Activated CD4-positive, alpha-beta T cell treated with anti-CD3 and anti-CD28 coated beads, Interleukin-2, amount 10 ng/mL, durations not matched to agents 24 days and 14 days (primary cell): ENCODE measurements at places on chromosomes 4 and X. TPM values are rescaled to one million over a fixed set of nuclear protein-coding genes. Genes with fewer than 3 reads are reported as not detected.

NXF3 gene
- total RNA-seq = not detected in 2 replicates

ARMCX1 gene
- 0.14 and 0.17 TPM in 2 replicates for total RNA-seq

FMR1NB gene
- not detected in 2 replicates for total RNA-seq

KLB gene
- total RNA-seq = not detected in 2 replicates

SPANXC gene
- not detected in 2 replicates for total RNA-seq

TEX13C gene
- not detected in 2 replicates for total RNA-seq

ERAS gene
- not detected in 2 replicates for total RNA-seq

HDAC8 gene
- total RNA-seq = 29.2 and 29.9 TPM in 2 replicates

LGI2 gene
- not detected in 2 replicates for total RNA-seq

TLR8 gene
- total RNA-seq = not detected in 2 replicates

SCML2 gene
- 2.9 and 3.3 TPM in 2 replicates for total RNA-seq

FGF13 gene
- total RNA-seq = not detected in 2 replicates

NALF2 gene
- total RNA-seq = 0.51 and 0.88 TPM in 2 replicates

CCDC158 gene
- not detected in 2 replicates for total RNA-seq

MAGEB2 gene
- total RNA-seq = not detected in 2 replicates

ASB9 gene
- 0.24 and 0.33 TPM in 2 replicates for total RNA-seq

MAGEH1 gene
- total RNA-seq = 14.4 and 16.6 TPM in 2 replicates

HTRA3 gene
- total RNA-seq = 0.12 TPM in 1 of 2 replicates, not detected in the other

MAGEA2B gene
- not detected in 2 replicates for total RNA-seq

LRCH2 gene
- not detected in 2 replicates for total RNA-seq

GPR173 gene
- not detected in 2 replicates for total RNA-seq

SOWAHD gene
- total RNA-seq = 0.35 and 0.45 TPM in 2 replicates

GPR34 gene
- total RNA-seq = 0.16 and 0.43 TPM in 2 replicates

TCEAL9 gene
- total RNA-seq = 0.37 and 0.38 TPM in 2 replicates

HAUS7 gene
- total RNA-seq = 75.7 and 79.4 TPM in 2 replicates

SUPT20HL1 gene
- not detected in 2 replicates for total RNA-seq

IGSF1 gene
- not detected in 2 replicates for total RNA-seq

GLRA2 gene
- total RNA-seq = not detected in 2 replicates

RAB40AL gene
- total RNA-seq = 0.26 and 0.68 TPM in 2 replicates

VCX3A gene
- not detected in 2 replicates for total RNA-seq

KCNE5 gene
- 0.44 and 0.83 TPM in 2 replicates for total RNA-seq

GAGE12H gene
- not detected in 2 replicates for total RNA-seq

FGFR3 gene
- 0.30 and 0.38 TPM in 2 replicates for total RNA-seq

DDIT4L gene
- total RNA-seq = 0.56 and 0.76 TPM in 2 replicates

MCF2 gene
- 0.40 and 0.43 TPM in 2 replicates for total RNA-seq

SSR4 gene
- 265 and 277 TPM in 2 replicates for total RNA-seq

KIT gene
- 0.12 and 0.36 TPM in 2 replicates for total RNA-seq

ADH1A gene
- not detected in 2 replicates for total RNA-seq

IL13RA2 gene
- not detected in 2 replicates for total RNA-seq

INTS6L gene
- total RNA-seq = 30.6 and 35.7 TPM in 2 replicates

HSFX2 gene
- 0.28 TPM in 1 of 2 replicates, not detected in the other for total RNA-seq

FRMPD4 gene
- total RNA-seq = not detected in 2 replicates

TRAM1L1 gene
- total RNA-seq = not detected in 2 replicates

STS gene
- total RNA-seq = 0.86 and 1.0 TPM in 2 replicates

NAT8L gene
- 7.3 and 7.7 TPM in 2 replicates for total RNA-seq

NPFFR2 gene
- total RNA-seq = not detected in 2 replicates

SNCA gene
- 0.19 and 0.23 TPM in 2 replicates for total RNA-seq

GLRB gene
- total RNA-seq = not detected in 2 replicates
